ENCODE measurements at places on chromosomes 3 and 15. TPM values are rescaled to one million over a fixed set of nuclear protein-coding genes. Genes with fewer than 3 reads are reported as not detected.

DNA sequence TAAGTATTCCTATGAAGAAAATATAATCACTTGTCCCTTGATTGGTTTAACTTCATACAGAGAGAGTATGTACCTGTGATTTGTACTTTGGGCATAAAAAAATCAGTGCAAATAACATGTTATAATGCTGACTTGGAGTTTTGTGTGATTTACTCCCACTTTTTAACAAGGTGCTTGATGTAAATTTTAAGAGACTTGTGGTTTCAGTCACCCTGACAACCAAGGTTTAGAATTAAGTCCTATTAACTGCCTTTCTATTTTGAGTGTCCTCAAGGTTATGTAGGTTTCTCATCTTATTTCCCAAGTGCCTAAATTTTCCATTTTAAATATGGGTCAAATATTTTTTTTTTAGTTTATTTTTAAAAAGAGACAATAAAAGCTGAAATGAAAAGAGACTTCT is 244.6 kb downstream of the CADPS start:
- DNase-seq = no peak

- DNase-seq = no peak
Observed at GRCh38 chr3:126616931-126617330, 38.0 kb downstream of the TXNRD3 start.

GRCh38 chr15:51367322-51367976 is 26.0 kb downstream of the GLDN start:
- DNase-seq = peak; percentile 43

DNA sequence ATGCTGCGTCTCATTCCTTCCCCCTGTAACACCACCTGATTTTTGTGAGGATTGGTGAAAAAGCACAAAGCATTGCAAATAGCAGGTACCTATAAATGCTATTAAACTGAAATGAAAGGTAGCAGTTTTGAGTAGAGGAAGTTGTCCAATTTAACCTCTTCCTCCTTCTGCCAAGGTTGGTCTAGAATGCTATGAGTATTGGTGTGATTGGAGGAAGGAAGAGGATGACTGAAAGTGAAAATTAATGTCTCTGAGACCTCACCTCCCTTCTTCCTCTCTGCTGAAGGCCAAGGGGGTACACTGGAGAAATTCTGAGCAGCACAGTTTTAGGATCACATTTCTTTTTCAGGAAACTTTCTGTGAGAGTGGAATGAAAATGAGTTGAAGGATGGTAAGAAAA is 94.4 kb downstream of the DTWD1 start:
- no peak for DNase-seq

GRCh38 chr15:73153024-73153423 is 100.8 kb downstream of the NEO1 start:
- DNase-seq = peak; percentile 30

DNA sequence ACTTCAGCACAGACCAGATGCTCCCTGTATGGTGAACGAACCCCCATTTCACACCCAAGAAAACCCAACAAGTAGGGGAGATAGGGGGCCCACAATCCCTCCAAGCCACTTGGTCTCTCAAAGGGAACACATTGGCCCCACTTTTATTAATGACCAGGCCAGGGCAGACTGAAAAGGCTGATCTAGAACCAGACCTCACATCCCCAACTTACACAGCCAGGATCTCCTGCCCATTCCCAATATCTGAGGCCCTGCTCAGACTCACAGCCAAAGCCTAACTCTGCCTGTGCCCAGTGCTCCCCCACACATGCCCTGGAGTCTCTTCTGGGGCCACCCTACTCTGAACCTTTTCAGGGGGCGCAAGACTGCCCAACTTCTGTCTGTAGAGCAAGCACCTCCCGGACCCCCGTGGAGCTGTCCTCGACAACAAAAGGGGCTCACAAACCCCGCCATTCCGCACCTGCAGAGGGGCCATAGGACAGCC is 1.8 kb downstream of the PLXNB1 start:
- no peak for DNase-seq

DNA sequence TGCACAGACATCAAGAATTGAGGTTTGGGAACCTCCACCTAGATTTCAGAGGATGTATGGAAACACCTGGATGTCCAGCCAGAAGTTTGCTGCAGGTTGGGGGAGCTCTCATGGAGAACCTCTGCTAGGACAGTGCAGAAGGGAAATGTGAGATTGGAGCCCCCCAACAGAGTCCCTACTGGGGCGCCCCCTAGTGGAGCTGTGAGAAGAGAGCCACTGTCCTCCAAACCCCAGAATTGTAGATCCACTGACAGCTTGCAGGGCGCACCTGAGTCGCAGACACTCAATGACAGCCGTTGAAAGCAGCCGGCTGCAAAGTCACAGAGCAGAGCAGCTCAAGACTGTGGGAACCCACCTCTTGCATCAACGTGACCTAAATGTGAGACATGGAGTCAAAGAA is 34.6 kb upstream of the EPHA6 start:
- no peak for DNase-seq

- DNase-seq = no peak
Observed at GRCh38 chr3:136036306-136036705, 70.8 kb downstream of the PPP2R3A start.

DNA sequence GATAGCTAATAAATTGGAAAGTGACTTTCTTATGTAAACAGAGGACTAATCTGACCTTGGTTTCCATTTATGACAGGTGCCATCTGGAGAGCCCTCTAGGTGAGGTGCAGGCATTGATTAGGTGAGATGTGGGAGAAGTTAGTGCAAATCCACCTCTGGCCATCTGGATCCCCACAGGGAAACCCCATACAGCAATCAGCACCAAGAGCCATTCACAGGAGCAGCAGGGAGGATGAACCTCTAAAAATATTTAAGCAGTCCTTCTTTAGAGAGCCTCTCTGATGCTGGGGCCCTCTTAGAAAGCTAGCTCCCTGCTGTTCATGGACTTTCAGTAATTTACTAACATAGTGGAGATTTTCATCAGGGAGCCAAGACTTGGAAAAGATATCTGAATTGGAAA is 69.3 kb downstream of the CLSTN2 start:
- DNase-seq = no peak

The SLC12A1 gene
- polyA plus RNA-seq = 0.14 TPM

The INTS14 gene
- 20.3 TPM for polyA plus RNA-seq

The LAMB2 gene
- 389 TPM for polyA plus RNA-seq

The KLHL6 gene
- 0.95 TPM for polyA plus RNA-seq
